ENCODE measurements at places on chromosomes 7 and 10.

DNA sequence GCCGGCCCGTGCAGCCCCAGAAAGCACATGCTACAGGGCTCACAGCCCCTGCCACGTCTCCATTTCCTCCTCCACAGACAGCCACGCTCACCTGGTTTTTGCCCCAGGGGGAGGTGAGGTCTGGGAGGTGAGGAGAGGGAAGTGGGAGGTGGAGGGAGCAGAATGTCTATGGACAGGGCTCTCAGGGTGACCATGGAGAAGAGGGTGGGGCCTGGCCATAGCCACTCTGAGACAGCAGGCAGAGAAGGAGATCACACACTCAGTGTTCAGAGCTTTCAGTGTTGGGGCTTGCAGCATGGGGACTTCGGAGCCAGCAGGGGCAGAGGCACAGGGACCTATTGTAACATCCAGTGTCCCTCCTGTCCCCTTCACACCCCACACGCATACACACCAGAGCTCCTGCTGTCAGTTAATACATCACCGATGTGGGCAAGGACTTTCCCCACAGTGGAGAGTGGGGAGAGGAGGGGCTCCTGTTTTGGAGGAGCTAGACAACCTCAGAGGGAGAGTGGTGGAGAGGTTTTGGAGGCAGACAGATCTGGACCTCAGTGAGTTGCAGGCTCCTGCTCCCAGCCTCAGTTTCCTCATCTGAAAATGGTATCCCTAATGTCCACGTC lies 14.4 kb downstream of the WDFY4 start:
- DNase-seq: no peak

GRCh38 chr10:80136134-80136571 lies 3.6 kb downstream of the PLAC9 start:
- no peak for DNase-seq

GRCh38 chr7:11716185-11716584 lies 115.8 kb downstream of the THSD7A start:
- no peak for DNase-seq

- no peak for DNase-seq
Observed at GRCh38 chr10:91955114-91955513, 31.5 kb downstream of the BTAF1 start.

- no peak for DNase-seq
Observed at GRCh38 chr7:31234836-31235605, 105.5 kb downstream of the NEUROD6 start.

- DNase-seq: no peak
Observed at GRCh38 chr10:10320956-10321355, 696.7 kb upstream of the CELF2 start.

- no peak for DNase-seq
Observed at GRCh38 chr7:46493196-46493595, 572.1 kb upstream of the IGFBP3 start.

- no peak for DNase-seq
Observed at GRCh38 chr10:97195706-97196222, 10.0 kb upstream of the SLIT1 start.

DNA sequence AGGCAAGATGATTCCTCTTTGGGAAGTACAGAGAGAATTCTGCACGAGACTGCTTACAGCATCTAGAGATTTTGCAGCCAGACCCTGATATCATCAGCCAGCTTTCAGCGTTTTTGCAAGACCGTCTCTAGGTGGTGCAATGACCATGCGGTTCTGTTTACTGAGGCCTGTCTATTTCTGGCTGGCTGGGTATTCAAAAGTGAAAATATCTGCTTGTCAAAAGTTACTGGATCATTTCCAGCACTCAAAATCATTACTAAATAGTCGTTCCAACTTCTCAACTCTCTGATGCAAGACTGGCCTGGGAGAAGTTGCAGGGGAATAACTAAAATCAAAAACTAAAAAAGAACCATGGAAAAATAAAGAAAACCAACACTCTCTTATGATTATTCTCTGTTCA lies 240.1 kb downstream of the ELMO1 start:
- DNase-seq: peak; percentile 54

DNA sequence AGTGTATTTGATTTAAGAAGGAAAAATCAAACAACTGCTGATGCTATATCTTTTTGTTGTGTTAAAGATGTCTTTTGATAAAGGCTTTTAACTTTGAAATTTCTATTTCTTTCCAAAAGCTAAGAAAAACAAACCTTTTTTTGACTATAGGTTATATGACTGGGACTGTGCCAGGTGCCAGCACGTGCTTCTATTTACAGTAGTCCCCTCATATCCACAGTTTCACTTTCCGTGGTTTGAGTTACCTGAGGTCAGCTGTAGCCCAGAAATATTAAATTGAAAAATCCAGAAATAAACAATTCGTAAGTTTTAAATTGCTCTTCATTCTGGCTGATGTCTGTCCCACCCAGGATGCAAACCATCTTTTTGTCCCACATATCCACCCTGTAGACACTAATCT lies 104.3 kb downstream of the BBS9 start:
- DNase-seq: no peak

GRCh38 chr7:36951257-36951697 lies 227.0 kb upstream of the AOAH start:
- no peak for DNase-seq
